CD4-positive, alpha-beta T cell treated with Interleukin-4 for 4 hours (primary cell): ENCODE measurements at places on chromosomes 12 and 14.
A peak's percentile ranks its signal among the peaks of the same experiment; 100 is the strongest.

DNA sequence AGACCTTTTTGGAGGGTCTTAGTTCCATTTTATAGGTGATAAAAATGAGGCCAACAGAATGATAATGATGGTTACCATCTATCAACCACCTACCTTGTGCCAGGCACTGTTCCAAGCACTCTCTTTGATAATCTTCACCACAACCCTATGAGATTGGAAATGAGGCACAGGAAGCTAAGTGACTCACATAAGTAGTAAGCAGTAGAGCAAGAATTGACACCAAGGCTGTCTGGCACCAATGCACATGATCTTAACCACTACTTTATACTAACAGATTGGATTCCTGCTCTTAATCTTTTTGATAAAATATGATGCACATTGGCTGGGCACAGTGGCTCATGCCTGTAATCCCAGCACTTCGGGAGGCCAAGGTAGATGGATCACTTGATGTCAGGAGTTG is 91.4 kb downstream of the DRAM1 start:
- DNase-seq: peak; percentile 13

DNA sequence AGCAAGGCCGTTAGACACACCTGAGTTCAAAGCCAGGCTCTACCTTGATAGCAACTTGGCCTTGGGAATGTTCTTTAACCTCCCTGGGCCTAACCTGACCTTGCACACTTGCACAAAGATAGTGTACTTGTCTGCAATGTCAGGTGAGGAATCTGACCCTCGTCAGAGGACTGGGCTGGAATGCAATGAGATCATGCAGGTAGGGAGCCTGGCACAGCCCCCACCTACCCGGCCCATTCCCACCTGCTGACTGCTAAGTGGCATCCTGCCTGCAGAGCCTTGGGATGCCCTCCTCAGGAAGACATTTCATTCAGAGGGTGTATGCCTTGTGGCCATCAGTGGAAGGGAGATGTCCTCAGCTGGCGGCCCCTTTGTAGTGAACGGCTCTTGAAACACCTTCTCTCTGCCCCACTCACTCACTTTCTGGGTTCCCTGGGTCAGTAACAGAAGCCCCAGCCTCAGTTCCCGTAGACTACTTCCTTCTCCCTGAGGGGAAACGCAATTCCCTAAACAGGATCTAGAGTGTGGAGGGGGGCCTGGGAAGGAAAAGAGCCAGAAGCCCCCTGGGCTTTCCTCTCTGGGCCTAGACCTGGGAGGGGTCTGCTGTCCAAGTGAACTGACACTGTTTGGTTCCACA is 68.0 kb upstream of the DICER1 start:
- DNase-seq: no peak

DNA sequence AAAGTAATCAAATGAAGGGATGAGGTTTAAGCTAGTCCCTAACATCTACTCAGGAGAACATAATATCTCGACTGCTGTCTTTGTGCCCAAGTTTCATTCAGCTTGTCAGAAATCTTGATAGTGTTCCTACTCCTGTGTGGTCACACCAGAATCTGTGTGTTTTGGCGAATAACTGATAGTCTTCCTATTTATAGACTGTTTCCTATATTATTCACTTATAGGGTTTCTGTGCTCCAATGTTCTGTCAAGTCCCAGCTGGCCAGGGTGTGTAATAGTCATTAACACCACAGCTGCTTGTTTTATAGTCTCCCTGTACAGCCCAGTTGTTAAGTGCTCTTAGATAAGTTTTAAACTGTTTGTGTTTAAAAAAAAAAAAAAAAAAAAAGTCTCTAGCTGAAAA is 45.9 kb downstream of the GPR135 start:
- DNase-seq: no peak

DNA sequence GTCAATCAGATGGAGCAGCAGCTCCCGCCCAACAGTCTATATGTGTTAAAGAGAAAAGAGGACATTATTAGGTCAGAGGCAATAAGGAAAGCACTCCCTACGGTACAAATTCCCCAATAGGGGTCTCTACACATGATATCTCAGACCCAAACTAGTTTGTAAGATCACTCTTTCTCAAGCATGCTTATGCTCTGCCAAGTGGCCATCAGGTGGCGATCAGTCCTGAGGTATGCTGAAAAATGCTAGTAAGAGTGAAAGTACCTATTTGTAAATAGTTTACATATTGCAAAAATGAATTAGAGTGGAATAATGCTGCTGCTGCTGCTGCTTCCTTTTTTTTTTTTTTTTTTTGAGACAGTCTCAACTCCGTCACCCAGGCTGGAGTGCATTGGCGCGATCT is 61.0 kb downstream of the CPM start:
- no peak for DNase-seq

- peak; percentile 84 for DNase-seq
Observed at GRCh38 chr12:89040146-89040964, 311.9 kb downstream of the DUSP6 start.

DNA sequence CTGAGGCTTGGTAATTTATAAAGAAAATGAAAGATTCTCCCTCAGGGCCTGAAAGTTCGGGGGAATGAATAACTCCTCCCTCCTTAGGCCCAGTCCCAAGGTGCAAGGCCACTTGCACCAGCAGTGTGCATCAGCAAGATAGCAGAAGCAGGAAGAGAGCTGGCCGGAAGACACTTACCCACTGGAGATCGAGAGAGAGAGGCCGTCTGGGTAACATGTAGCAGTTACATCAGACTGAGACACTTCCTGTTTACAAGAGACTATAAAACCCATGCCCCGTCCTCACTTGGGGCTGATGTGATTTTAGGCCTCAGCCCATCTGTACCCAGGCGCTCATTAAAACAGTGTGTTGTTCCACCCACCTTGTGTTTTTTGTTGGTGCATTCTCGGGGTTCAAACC is 85.2 kb downstream of the TMTC3 start:
- no peak for DNase-seq

DNA sequence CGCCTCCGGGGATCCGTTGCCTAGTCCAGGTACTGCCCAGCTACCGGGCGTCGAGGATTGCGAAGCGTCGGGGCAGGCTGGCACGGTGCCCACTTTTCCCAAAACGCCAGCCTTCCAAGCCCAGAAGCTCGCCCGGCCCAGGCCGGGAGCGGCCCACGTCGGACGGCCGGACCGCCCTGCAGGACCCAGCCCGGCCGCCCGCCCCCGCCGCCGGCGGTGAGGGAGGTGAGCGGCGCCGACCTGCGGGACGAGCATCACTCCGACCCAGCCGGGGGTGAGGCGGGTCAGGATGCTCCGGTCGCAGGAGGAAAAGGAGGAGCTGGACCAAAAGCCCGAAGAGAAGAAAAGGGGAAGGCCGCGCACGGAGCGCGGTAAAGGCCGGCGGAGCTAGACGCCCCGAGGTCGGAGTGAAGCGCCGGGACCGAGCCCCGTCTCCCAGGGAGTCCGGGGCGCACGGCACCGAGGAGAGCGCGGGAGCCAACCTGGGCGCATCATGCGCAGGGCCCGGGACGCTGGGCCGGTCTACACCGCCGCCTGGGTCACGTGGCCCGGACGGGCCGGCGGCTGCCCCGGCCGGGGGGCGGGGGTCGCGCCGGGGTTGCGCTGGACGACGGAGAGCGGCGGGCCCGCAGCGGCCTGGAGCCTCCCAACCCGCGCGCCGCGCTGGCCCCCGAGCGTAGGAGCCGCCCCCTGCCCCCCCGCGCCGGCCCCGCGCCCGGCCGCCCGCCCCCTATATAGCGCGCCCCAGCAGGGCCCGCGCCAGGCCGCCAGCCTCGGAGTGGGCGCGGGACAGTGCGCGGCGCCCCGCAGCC is at the start of gene AQP5:
Gene AQP5, plus strand, starts transcription at position 762 of the 812 bp plus-strand sequence. CDS start 146 bp downstream, outside the sequence.
- DNase-seq: no peak

GRCh38 chr12:9735601-9736000 is 2.7 kb upstream of the CLECL1 start:
- DNase-seq: no peak

- no peak for DNase-seq
Observed at GRCh38 chr12:110199339-110200123, 75.4 kb downstream of the IFT81 start.
